ENCODE measurements at places on chromosomes 4 and X. TPM values are rescaled to one million over a fixed set of nuclear protein-coding genes. Genes with fewer than 3 reads are reported as not detected.
A peak's percentile ranks its signal among the peaks of the same experiment; 100 is the strongest.

GRCh38 chrX:118062817-118063615, 53.6 kb downstream of the KLHL13 start:
- no peaks in the 10 kb centered on the region for H3K4me1 ChIP-seq
- DNase-seq = no peak
- H3K36me3 ChIP-seq = no peaks in the 10 kb centered on the region
- no peak overlapping the region for H3K27ac ChIP-seq
- H3K4me3 ChIP-seq = no peak overlapping the region

DNA sequence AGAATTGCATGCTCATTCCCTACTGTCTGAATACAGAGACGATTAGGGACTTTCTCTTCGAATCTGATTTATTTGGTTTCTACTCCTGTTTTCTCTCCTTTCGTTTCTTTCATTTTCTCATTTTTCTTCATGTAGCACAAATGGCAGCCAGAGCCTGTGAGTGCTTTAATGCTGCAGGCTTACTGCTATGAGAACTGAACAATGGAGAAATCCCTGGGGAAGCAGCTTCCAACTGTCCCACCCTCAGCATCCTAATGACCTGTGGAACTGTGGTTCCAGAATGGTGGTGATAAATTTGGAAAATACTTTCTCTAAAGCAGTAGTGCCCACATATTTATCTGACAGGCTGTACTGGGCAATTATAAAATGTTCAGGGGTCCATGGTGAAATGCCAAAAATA, 930.4 kb downstream of the DMD start:
- no peaks in the 10 kb centered on the region for H3K4me1 ChIP-seq
- H3K36me3 ChIP-seq = no peaks in the 10 kb centered on the region
- no peak overlapping the region for H3K27ac ChIP-seq
- no peaks in the 10 kb centered on the region for H3K27me3 ChIP-seq

GRCh38 chr4:86594559-86595425, 677 bp downstream of the PTPN13 start:
- peak overlapping the region; percentile 75 for H3K27ac ChIP-seq
- H3K36me3 ChIP-seq = no peaks in the 10 kb centered on the region
- H3K4me3 ChIP-seq = peak overlapping the region; percentile 72
- peak; percentile 17 for DNase-seq
- H3K27me3 ChIP-seq = peaks cover 38% of the 10 kb centered on the region

GRCh38 chr4:123503698-123504363, 107.2 kb downstream of the SPRY1 start:
- H3K4me3 ChIP-seq = no peak overlapping the region
- no peak overlapping the region for H3K27ac ChIP-seq
- no peaks in the 10 kb centered on the region for H3K36me3 ChIP-seq
- H3K4me1 ChIP-seq = peaks cover 5% of the 10 kb centered on the region
- DNase-seq = no peak

DNA sequence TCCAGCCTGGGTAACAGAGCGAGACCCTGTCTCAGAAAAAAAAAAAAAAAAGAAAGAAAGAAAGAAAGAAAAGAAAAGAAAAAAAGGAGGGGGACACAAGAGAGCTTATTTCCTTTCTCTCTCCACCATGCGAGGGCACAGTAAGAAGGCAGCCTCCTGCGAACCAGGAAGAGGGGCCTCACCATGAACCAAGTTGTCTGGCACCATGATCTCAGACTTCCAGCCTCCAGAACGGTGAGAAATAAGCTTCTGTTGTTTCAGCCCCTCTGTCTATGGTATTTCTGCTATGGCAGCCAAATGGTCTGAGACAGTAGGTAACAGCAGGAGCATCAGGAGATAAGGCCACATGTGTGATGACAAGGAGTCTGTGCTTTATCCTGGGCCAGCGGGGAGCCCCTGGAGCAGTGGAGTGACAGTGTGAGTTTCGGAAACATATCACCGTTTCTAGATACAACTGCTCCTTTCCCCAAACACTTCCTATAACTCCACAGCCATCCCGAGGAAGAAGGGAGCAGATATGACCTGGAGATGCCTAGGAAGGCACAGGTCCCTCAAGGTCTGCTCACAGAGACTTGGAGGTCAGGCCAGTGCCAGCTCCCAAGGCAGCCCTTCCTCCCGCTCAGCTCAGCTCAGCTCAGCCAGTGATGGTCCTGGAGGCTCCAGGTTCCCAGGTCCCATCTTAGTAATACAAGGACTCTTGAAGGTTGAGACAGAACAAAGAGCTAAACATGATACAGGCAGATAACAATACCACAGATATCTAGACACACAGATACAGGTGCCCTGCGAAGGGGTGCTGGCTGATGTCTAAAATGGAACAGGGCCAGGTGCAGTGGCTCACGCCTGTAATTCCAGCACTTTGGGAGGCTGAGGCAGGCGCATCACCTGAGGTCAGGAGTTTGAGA, 17.7 kb downstream of the JAKMIP1 start:
- no peak overlapping the region for H3K27ac ChIP-seq
- H3K36me3 ChIP-seq = no peaks in the 10 kb centered on the region
- no peaks in the 10 kb centered on the region for H3K4me1 ChIP-seq
- no peak for DNase-seq
- peaks cover 14% of the 10 kb centered on the region for H3K27me3 ChIP-seq

DNA sequence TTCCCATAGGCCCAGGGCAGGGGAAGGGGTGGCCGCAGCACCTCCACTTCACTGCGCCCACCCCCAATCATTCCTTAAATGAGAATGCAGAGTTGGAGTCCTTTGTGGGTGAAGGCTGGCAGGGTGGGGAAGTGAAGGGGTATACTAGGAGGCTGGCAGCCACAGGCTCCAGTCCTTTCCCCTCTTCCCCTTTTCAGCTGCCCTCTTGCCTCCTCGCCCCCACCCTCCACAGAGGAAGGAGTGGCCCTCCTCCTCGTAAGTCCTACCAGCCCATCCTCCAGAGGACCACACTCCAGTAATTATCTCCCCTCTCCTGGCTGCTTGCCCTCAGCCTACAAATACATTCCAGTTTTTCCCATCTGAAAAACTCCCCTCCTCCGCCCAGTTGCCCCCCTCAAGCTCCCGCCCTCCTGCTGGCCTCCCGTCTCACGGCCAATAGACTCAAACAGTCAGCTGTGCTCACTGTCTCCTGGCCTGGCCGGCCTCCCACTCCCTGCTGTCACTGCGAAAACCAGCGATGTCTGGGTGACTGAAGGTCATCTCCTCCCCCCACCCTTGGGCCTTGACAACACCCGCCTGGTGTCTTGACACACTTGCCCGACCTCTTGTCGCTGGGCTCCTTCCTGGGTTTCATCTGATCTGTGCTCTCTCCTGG, 38.8 kb downstream of the EFNB1 start:
- H3K4me1 ChIP-seq = peaks cover 7% of the 10 kb centered on the region
- no peak overlapping the region for H3K4me3 ChIP-seq
- peak; percentile 21 for DNase-seq
- H3K27ac ChIP-seq = no peak overlapping the region
- H3K36me3 ChIP-seq = no peaks in the 10 kb centered on the region
- H3K27me3 ChIP-seq = no peaks in the 10 kb centered on the region

DNA sequence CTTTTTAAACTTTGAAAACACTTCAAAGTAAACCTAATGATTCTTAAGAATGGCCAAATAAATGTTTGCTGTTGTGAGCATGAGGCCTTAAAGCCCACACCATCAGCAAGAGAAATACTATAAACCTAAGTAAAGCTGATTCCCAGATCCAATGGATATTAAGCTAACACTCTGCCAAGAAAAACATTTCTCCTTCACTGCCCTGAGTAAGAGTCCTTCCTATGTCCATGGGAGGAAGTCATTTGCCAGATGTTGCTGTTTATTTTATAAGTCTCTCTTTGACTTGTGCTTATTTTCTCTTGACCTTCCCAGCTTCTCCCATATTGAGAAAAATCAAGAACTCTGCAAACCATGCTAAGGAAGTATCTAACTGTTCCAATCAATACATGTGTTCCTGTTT, 154.3 kb upstream of the EDNRA start:
- no peaks in the 10 kb centered on the region for H3K36me3 ChIP-seq
- DNase-seq = no peak
- H3K4me1 ChIP-seq = peaks cover 26% of the 10 kb centered on the region
- H3K27ac ChIP-seq = peak overlapping the region; percentile 24

ENPEP gene
- 4.0 TPM for polyA plus RNA-seq

NIPAL1 gene
- polyA plus RNA-seq = 0.17 TPM
